Activated naive CD4-positive, alpha-beta T cell (primary cell): ENCODE measurements at places on chromosomes 3 and 15.
A peak's percentile ranks its signal among the peaks of the same experiment; 100 is the strongest.

GRCh38 chr3:20912406-20912805 lies 726.4 kb upstream of the SGO1 start:
- no peak for DNase-seq

DNA sequence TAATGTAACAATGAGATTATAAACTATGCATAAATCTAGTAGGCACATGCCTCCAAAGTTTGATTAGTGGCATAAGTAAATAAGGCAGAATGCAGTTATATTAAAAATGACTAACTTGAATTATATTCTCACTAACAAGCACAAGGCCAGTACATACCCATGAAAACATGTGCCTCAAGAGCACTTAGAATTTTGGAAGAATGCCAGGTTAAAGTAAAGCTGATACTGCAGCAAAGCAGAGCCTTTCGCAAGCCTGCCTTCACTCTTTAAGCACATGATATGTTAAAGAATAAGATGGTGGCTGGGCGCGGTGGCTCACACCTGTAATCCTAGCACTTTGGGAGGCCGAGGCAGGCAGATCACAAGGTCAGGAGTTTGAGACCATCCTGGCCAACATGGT lies 49.0 kb downstream of the KBTBD12 start:
- no peak for DNase-seq

- DNase-seq = no peak
Observed at GRCh38 chr15:45162771-45163507, 24.8 kb downstream of the SHF start.

- DNase-seq = no peak
Observed at GRCh38 chr15:73305331-73306211, 63.2 kb downstream of the HCN4 start.

GRCh38 chr15:27382361-27383025 lies 411.5 kb downstream of the GABRG3 start:
- no peak for DNase-seq

DNA sequence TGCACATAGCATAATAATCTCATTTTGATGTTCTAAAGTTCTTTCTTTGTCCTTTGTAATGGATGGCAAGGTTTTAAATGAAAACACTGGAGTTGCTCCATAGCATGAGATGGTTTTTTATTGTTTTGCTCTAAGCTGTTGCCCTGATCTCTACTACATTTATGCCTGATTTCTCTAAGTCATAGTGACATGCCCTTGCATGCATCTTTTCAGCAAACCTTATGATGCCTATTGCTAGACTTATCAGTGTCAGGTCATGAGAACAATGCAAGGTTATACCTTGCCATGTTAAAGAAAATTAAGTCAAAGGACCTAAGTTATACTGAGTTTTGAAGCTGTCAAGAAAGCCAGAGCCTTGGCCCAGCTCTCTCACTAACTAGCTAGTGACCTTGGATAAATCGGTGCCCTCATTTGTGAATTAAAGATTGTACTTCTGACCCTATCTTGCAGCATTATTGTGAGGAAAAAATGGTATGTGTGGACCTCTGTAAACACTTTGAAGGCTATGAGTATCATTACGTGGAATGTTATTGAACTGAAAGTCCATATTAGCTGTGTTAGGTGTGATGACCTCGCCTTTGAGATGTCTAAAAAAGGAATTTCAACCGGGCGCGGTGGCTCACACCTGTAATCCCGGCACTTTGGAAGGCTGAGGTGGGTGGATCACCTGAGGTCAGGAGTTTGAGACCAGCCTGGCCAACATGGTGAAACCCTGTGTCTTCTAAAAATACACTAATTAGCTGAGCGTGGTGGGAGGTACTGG lies 256.4 kb upstream of the UBE2E1 start:
- DNase-seq = no peak

DNA sequence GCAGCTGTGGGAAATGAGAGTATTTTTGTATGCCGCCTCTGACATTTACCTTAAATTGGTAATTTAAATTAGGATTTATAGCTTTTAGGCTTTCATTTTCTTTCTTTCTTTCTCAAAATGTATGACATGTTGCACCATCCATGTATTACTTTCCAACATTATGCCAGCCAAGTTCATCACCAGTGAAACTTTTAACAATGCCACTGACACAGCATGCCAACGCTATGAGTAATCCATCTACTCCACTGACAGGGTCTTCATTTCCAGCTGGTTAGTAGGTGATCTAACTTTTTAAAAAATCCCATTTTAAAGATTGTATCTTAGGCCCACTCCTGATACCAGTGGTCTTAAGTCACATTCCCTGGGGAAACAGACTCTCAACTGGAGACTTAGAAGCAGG lies 21.8 kb upstream of the CLDN16 start:
- no peak for DNase-seq

DNA sequence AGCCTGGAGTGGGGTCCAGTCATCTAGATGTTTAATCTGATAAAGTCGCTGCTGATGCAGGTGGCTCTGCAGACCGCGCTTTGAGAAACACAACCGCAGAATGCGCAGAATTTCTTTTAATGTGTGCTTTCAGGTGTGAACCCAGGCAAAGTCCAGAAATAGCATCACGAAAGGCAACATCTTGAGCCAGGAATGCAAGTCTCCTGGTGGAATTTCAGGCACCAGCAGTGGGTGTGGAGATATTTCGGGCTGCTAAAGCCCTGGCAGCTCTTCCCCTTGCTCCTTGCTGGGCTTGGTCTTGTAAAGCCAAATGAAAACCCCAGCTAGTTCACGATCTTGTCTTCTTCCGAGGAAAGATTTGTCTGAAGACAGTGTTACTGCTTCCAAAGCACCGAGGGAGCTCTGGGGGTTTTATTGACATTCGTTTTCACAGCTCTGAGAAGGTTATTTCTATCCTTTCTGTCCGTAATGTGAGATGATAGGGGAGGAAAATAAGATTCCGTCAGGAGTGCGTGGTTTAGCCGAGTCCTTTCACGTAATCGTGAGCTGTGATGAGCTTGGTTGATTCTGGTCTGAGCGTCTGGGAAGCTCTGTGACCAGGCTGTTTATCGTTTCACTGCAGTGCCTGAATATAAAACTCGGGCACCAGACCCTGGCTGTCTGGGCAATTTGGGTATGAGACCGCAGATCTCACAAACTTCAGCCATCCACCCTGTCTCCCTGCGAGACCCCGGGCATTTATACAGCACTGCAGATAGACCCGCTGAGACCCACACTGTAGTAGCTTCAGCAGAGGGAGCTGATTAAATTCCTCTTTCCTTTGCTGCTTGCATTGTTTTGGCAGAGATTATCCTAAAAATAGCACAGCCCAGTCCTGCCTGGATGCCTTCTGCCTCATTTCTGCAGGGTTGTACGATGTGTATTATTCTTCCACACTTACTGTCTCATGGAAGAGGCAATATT lies 67.0 kb upstream of the SLC25A26 start:
- no peak for DNase-seq

DNA sequence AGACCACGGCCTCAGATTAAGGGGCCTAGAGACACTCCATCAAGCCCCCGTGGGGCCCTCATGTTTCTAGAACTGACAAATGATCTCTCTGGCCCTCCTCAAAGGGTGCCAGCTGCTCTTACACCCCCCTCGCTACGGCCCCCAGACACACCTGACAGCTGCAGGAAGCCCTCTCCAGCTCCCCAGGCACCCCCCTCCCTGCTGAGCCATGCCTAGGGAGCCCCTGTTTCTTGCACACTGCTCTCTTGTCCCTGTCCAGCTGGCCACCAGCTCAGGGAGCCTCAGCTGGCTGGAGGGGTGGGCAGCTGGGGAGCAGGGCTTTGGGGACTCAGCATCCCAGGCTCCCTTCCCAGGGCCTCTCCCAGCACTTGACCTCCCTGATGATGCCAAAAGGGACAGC lies 14.8 kb downstream of the TNK2 start:
- no peak for DNase-seq

DNA sequence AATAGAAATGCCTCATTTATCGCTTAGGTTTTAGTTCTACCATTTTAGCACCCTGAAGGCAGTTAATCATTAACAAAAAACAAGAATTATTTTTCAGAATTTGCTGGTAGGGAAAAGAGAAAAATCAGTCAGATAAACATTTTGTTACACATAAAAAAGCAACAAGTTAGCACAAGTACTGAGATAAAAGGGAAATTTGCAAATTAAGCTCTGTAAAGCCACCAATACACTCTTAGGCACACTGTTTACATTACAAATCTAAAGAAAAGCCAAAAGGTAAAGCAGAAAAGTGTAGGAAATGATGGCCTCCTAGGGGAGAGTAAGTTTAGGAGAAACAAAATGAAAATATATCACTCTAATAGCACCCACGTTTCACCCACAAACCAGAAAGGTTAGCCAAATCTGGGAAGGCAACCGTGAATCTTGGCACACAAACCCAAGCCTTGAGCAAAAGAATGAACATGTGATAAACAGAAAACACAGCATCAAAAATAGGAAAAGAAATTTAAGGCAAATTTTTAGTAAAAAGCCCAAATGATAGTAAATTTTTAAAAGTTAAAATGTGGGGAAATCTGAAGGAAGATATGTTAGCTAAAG lies 1.6 kb upstream of the SATB1 start:
- no peak for DNase-seq

GRCh38 chr3:52280050-52280461 lies 1.6 kb upstream of the WDR82 start:
- DNase-seq = no peak

- no peak for DNase-seq
Observed at GRCh38 chr3:94256888-94257813, 194.3 kb downstream of the NSUN3 start.

DNA sequence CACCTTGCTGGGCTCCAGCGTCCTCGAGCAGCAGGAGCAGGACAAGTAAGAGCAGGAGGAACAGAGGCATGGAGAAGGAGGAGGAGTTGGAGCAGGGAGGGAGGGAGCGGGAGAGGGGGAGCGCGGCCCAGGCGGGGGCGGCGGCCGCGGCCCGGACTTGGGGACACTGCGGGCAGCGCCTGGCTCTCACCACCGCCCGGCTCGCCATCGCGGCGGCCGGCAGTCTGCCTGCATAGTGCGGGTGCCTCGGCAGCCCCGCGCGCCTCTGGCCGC lies 440 bp downstream of the DCBLD2 start:
- DNase-seq = peak; percentile 10

- no peak for DNase-seq
Observed at GRCh38 chr3:38567498-38567897, 71.4 kb downstream of the EXOG start.

GRCh38 chr15:100918690-100919480 lies at the start of gene LRRK1:
Gene LRRK1, plus strand, starts transcription at chr15:100919357. Its CDS starts 5,276 bp downstream, at chr15:100924633.
- DNase-seq = no peak

DNA sequence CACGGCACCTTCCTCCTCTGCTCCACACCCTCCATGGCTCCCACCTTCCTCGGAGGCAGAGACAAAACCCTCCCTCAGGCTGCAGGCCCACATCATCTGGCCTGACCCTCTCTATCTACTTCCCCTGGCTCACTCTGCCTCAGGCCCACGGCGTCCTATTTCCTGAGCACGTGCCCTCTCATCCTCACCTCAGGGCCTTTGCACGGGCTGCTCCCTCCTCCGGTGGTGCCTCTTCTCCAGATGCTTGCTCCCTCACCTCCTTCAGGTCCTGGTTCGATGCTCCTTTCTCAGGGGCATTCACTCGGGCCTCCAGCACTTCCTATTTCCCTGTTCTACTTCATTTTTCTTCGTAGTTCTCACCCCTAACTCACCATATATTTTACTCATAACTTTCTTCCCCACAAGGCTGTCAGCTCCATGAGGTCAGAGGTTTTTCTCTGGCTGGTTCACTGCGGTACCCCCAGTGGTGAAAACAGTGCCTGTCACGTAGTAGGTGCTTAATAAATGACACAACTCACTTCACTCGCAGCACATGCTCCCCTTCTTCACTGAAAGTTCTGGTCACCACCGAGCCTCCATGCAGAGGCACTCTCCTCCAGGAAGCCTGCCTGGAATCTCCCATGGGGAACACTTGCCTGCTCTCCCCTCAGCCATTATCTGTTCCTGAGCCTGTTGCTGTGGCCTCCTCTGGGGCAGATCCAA lies 130.7 kb downstream of the WNT7A start:
- no peak for DNase-seq

GRCh38 chr15:70435872-70436271 lies 327.5 kb downstream of the UACA start:
- no peak for DNase-seq

DNA sequence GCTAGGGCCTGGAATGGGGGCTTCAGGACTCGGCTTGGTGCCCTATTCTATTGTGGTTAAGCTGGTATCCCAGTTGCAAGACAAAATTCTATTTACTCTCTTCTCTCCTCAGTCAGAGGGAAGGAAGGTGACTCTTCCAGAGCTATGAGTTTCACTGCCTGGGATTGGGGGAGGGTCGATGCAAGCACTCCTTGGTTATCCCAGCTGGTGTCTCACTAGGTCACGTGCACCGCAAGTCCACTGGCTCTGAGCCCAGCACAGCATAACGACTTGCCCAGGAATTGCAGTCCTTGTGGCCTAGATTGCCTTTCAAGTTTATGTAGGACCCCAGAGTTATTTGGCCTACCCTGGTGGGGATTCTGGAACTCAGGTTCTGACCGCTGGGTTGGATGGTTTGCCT lies 958.8 kb downstream of the IGSF11 start:
- no peak for DNase-seq

- DNase-seq = no peak
Observed at GRCh38 chr3:49476563-49476962, 6.5 kb downstream of the DAG1 start.

GRCh38 chr3:141708367-141708766 lies 29.7 kb upstream of the RNF7 start:
- DNase-seq = no peak

DNA sequence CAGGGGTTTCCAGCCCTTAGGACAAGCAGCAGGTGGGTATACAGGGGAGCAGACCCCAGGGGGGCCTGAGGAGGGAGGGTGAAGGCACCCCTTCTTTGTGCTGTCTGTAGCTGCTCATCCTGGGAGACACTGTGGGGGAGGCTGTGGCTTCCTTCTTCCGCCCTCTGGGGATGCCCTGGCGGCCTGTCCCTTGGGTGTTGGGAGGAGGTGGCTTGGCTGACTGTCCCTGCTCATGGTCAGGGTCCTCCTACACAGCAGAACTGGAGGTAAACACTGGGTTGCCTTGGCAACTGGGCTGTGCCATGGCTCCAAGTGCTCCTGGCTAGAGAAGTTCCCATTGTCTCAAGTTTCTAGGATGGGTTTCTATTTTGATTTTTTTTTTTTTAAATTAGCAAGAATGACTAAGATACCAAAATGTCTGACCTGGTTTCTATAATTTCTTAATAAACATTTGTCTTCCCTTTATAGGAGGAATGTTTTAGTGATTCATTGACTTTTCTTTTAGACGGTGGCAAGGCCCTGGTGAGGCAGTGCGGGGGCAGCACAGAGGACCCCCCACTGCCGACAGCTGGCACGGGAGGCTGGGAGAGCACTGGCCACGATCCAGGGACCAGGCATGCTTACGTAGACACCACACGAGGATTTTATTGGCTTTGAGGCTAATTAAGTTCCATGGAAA lies 12.4 kb downstream of the KLF13 start:
- DNase-seq = no peak

- DNase-seq = no peak
Observed at GRCh38 chr15:76252249-76252648, 59.0 kb downstream of the ETFA start.

DNA sequence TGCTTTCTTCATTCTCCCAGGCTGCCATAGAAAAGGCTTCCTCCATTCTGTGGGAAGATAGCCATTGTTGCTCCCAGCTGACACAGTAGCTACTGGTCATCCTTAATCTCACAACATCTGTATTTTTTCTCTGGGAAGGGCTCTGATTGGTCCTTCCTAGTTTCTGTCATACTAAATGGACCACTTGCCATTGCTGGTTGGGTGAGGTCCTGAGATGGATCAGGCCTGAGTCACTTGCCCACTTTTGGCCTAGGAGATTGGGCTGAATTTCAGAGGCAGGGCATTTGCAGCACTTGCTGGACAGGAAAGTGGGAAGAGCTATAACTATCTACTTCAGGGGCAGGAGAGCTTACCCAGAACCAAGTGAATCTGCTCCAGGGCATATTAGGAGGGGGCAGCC lies 106.5 kb upstream of the PROK2 start:
- DNase-seq = no peak

GRCh38 chr15:83476066-83476465 lies 28.9 kb downstream of the SH3GL3 start:
- no peak for DNase-seq
